IMR-90 (cell line): ENCODE measurements at places on chromosomes 12 and 14. TPM values are rescaled to one million over a fixed set of nuclear protein-coding genes. Genes with fewer than 3 reads are reported as not detected.
A peak's percentile ranks its signal among the peaks of the same experiment; 100 is the strongest.

GRCh38 chr14:80003138-80003537 is 208.2 kb downstream of the DIO2 start:
- DNase-seq = peak; percentile 67

DNA sequence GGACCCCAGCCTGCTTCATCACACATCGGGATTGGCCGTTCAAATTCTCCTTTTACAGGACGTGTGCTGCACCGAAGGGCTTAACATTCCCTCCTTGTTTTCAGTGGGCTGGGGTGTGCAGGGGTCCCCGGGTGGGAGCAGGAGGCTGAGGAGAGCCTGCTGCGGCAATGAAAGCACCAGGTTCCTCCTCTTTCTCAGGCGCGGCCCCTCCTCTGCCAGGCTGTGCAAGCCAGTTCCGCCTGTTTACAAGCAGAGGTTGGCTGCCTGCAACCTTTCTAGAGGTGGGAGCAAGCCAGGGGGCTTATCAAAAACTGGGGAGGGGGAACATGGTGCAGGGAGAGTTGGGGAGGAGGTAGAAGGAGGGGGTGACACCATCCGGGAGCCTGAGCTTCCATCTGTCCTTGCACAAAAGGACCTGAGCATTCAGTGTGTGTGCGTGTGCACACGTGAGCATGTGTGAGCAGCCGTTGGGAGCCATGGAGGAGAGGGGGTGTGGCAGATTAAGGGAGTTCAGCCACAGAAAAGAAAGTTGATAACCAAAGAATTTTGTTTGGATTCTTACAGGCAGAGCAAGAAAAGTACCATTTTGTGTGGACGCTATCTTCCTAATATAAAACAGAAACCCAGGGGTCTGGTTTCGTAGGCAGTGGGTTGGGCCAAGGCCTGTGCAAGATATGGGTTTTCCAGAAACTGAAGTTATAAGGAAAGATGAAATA is 108.8 kb upstream of the RFLNA start:
- no peak for DNase-seq

- DNase-seq = no peak
Observed at GRCh38 chr12:122867691-122868461, 28.0 kb downstream of the VPS37B start.

- DNase-seq = no peak
Observed at GRCh38 chr12:26372866-26373265, 177.5 kb downstream of the SSPN start.

DNA sequence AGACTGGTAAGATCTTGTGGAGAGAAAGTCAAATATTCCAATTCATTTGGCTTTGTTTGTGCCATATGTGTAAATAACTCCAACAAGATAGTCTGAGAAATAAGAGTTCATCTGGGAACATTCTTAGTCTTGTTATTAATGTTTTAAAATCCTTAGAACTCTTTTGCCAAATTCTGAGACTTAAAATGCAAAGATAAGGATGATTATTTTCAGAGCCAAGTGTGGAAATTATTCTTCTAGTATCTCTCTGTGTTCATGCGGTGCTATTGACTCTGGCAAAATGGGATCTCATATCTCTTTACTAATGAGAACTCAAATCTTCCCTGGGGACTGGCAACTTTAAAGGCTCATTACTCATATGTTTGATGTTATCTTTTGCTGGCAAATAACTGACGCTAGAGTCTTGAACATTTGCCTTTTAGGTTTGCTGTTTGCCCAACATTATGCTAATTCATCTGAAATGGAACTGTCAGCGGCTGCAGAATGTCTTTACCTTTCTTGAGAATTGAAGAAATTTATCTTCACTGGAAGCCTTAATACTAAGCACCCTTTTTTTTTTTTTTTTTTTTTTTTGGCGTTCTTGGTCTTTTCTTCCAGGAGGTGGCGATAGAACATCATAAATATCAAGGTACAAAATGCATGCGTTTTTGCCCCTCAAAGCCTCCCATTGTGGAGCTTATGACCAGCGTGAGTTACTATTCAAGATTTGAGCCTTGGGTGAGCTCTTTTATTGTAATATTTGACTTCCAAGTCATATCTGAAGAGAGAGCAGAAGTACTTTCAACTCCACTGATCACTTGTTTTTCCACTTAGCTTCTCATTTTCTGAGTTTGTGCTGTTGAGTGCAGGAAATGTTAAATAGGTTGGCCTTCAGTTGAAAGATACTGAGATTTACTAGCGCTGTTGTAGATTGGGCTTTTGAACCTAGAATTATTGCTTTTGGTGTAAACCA is 86.5 kb downstream of the CAND1 start:
- peak; percentile 69 for DNase-seq

The JPH4 gene
- total RNA-seq = not detected in 2 replicates

DNA sequence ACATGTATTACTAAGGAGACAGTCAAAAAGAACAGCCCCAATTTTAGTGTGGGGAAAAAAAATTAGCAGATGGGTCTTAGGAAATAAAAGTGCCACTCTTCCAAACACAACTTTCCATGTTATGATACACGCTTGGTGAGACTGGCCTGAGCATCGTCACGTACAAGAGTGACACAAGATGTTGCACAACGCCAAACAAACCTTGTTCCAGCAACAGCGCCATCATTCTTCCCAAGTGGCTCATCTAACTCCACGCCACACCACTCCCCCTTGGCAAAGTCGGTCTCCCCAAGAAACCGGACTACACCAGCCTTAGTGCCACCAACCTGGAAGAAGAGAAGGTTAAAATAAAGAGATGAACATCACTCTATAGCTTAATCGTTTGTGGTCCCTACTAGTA is 58.7 kb downstream of the CLIP1 start:
- no peak for DNase-seq

The GPN3 gene
- total RNA-seq = 7.7 and 24.7 TPM in 2 replicates

The NELL2 gene
- 0.18 and 0.28 TPM in 2 replicates for total RNA-seq

- DNase-seq = no peak
Observed at GRCh38 chr14:66509874-66510273, 1.9 kb downstream of the GPHN start.

The APOLD1 gene
- 4.2 and 4.5 TPM in 2 replicates for total RNA-seq

DNA sequence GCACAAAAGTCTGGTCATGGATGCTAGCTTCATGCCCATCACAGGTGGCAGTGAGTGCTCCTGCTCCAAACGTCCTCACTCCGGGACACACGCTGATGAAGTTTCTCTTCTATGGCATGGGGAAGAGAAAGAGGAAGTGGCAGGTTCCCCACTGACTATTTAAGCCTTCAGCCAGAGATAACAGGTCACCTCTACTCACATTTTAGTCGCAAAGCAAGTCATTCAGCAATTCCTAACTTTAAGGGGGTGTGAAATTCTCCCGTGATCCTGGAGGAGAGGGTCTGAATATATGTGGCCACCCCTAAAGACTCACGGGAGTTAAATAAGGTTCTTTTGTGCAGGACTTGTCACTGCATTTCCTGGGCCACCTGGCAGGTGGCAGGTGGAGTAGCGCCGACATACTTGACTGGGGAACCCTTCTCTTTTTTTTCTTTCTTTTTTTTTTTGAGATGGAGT is 18.8 kb upstream of the RCOR1 start:
- no peak for DNase-seq

The GSG1 gene
- total RNA-seq = 2.5 and 2.9 TPM in 2 replicates

The SUPT16H gene
- total RNA-seq = 103 and 134 TPM in 2 replicates

The SVOP gene
- total RNA-seq = not detected in 2 replicates

- no peak for DNase-seq
Observed at GRCh38 chr12:125145196-125145595, 80.0 kb downstream of the AACS start.

DNA sequence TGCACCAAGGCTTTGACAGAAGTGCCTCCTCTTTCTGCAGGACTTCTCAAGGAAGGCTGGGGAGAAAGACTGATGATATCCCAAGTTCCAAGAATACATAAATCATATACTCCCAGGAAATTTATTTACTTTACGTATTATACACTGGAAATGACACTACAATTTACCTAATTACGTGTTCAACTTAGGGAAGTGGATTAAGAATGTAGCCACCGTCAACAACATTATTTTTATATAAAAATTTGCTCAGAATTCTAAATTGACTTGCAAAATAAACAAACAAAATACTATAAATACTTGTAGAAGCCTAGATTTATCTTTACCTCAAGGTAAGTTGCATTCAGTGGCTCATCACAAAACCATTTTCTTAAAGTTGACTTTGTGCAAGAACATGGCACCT is 18.9 kb downstream of the TSPAN19 start:
- DNase-seq = no peak

GRCh38 chr14:48703728-48704467 is 882.3 kb downstream of the RPS29 start:
- no peak for DNase-seq

The CLEC1B gene
- not detected in 2 replicates for total RNA-seq
